ENCODE measurements at places on chromosomes 16 and 17.

GRCh38 chr16:50706250-50706649, 12.8 kb downstream of the NOD2 start:
- DNase-seq, result no peak

DNA sequence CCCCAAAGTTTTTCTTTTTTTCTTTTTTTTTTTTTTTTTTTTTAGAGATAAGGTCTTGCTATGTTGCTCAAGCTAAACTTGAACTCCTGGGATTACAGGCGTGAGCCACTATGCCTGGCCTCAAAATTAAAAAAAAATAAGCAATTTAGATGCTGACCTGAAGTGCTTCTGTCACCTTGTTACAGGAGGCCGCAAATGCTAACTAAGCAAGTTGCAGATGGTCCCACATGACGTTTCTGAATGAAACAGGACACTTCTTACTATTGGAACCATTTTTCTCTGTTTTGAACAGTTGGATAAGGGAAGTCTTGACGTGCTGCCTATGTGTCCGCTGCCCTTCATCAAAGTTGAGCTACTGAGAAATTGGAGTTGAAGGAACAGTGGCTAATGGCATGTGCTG, 8.8 kb downstream of the ANKRD40CL start:
- no peak for DNase-seq

- DNase-seq, result no peak
These were observed 12.8 kb upstream of the MT4 start for GRCh38 chr16:56551796-56552738.

DNA sequence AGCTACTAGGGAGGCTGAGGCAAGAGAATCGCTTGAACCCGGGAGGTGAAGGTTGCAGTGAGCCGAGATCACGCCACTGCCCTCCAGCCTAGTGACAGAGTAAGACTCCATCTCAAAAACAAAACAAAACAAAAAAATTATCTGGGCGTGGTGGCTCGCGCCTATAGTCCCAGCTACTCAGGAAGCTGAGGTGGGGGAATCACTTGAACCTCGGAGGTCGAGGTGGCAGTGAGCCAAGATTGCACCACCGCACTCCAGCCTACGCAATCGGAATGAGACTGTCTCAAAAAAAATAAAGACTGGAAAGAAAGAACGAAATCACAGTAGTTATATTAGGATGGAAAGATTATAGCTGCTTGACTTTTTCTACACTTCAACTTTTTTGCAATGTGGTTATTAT, 18.9 kb downstream of the COG1 start:
- no peak for DNase-seq

- no peak for DNase-seq
These were observed 219.4 kb downstream of the TANC2 start for GRCh38 chr17:63185420-63185819.

DNA sequence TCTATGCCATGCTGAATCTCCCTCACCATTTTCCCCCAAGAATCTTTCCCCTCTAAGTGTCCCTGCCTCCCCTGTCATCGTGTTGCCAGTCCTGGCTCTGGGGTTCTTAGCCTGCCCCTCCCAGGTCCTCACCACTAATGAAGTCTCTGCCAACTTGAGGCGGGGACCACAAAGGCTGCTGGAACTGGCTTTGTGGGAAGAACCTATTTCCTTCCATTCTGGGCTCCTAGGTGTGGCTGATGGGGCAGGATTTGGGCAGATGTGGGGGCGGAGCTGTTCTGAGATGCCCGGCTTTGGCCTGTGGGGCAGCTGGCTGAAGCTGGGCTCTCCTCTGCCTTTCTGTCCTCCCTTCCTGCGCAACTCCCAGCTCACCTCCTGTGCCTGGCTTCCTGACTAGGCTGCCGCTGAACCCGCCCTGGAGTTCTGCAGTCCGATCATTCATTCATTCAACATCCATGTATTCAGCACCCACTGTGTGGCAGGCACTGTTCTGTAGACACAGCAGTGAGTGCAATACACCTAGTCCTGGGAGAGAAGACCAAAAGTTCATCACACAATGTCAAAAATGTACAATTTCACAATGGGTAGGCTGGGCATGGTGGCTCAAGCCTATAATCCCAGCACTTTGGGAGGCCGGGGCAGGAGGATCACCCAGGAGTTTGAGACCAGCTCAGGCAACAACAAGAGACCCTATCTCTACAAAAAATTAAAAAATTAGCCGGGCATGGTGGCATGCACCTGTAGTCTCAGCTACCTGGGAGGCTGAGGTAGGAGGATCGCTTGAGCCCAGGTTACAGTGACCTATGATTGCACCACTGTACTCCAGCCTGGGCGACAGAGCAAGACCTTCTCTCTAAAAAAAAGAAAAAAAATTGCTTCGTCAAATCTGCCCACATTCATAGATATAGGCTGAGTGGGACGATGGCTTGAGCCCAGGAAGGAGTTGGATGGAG, 1.9 kb upstream of the SNN start:
- no peak for DNase-seq

GRCh38 chr16:63458846-63459245, 1422.6 kb upstream of the CDH8 start:
- DNase-seq, result no peak

GRCh38 chr16:85284141-85284817, 172.0 kb upstream of the CIBAR2 start:
- no peak for DNase-seq

- no peak for DNase-seq
These were observed 635.9 kb downstream of the WWOX start for GRCh38 chr16:78735337-78735736.

- no peak for DNase-seq
These were observed 5.3 kb downstream of the PNMT start for GRCh38 chr17:39673335-39674081.

All from activated CD4-positive, alpha-beta T cell treated with anti-CD3 and anti-CD28 coated beads, Interleukin-2, amount 50 U/mL, for 24 hours (primary cell).